Activated CD8-positive, alpha-beta memory T cell treated with anti-CD3 and anti-CD28 coated beads, Interleukin-2, amount 10 ng/mL, durations not matched to agents 7 days and 5 days (primary cell): ENCODE measurements at places on chromosomes 7 and 10. TPM values are rescaled to one million over a fixed set of nuclear protein-coding genes. Genes with fewer than 3 reads are reported as not detected.

GRCh38 chr10:11517150-11517549 lies 94.3 kb downstream of the USP6NL start:
- DNase-seq = no peak

- DNase-seq = no peak
Measured at GRCh38 chr7:155254018-155254417, 43.7 kb upstream of the INSIG1 start.

- no peak for DNase-seq
Measured at GRCh38 chr7:32244806-32245345, 174.7 kb upstream of the PDE1C start.

GRCh38 chr10:90964781-90965465 lies 44.0 kb upstream of the ANKRD1 start:
- DNase-seq = no peak

GRCh38 chr7:55048221-55048859 lies 29.5 kb downstream of the EGFR start:
- no peak for DNase-seq

- DNase-seq = no peak
Measured at GRCh38 chr7:89474456-89474855, 678.9 kb upstream of the TEX47 start.

The SLC29A4 gene
- total RNA-seq = 0.26 TPM

The CYP26A1 gene
- total RNA-seq = not detected

The FAM241B gene
- 2.9 TPM for total RNA-seq

The MMP21 gene
- total RNA-seq = not detected
